Suprapubic skin (tissue), 4 donors: ENCODE measurements at places on chromosomes 2 and 18.

DNA sequence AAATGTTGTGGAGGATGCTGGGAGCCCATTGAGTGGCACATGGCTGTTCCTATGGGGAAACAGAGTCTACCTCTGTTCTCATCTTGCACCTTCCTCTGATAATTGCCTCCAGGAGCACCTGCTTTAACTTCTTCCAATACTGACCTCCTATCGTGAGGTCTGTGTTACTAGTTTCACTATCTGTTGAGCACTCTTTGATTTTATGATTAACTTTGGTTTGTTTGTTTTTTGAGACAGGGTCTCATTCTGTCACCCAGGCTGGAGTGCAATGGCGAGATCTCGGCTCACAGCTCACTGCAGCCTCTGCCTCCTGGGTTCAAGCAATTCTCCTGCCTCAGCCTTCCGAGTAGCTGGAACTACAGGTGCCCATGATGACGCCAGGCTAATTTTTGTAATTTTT, 12.1 kb upstream of the RFX8 start:
- DNase-seq: no peak

- DNase-seq: no peak
These were observed 166.5 kb downstream of the CERS6 start for GRCh38 chr2:168622559-168622958.

- no peak for DNase-seq
These were observed 42.8 kb downstream of the KLHL14 start for GRCh38 chr18:32730068-32730467.

DNA sequence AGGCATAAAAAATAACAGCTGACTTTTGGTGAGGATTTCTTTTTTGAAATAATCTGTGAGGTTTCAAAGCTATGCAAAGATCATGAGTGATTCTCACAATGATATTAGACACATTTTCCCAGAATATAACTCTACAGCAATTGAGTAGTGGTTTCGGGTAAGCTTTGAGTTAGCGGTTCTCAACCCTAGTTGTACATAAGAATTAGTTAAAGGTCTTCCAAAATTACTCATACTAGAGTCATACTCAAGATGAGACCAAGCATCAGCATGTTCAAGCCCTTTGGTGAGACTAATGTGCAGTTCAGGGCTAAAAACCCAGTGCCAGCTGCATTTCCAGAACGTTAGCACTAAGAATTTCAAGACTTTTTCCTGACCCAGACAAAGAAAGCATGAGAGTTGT, 31.1 kb downstream of the DSG4 start:
- DNase-seq: no peak

DNA sequence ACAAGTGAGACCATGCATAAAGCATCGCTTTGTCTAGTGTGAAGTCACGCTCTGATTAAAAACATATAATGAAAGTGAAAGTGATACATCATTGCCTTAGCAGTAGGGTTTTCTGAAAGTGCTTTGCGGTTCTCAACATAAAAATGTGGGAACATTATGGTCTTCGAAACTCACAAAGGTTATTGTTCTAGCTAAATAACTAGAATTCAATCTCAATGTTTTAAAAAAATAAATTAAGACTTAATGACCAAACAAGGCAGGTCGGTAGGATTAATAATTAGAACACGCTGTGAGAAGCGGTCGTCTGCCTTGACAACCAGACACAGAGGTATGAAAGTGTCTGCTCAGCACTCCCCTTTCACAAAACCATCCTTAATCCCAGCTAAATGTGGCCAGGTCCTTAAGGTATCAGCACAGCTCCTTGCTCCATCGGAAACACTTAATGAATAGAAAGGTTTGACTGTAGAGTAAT, 42.2 kb downstream of the KLHL14 start:
- DNase-seq: no peak

- DNase-seq: no peak
These were observed 215.4 kb downstream of the AFF3 start for GRCh38 chr2:99926986-99927385.

GRCh38 chr2:67260343-67261277, 136.5 kb upstream of the ETAA1 start:
- peak; percentile 68 for DNase-seq

- DNase-seq: no peak
These were observed 261.4 kb upstream of the SKOR2 start for GRCh38 chr18:47512726-47513435.

GRCh38 chr2:63663013-63663864, 74.5 kb downstream of the MDH1 start:
- no peak for DNase-seq

GRCh38 chr2:5798084-5798483, 105.9 kb downstream of the SOX11 start:
- no peak for DNase-seq

- no peak for DNase-seq
These were observed 330.0 kb upstream of the PKDCC start for GRCh38 chr2:41717839-41718238.

DNA sequence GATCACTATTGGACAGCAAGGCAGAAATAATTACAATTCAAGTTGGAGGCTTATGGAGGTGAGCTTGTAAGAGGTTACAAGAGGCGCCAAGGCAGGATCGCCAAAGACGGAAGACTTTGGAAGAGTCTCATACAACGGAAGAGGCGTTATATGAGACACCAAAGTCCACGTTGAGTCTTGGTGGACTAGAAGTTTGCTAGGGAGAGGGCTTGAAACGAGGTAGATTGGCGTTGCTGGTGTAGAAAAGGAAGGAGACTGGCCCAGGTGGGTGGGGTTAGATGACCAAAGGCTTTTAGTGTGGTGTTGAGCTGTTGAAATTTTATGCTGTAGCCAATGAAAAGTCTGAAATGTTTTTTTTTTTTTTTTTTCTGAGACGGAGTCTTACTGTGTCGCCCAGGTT, 1.4 kb downstream of the MSH2 start:
- DNase-seq: no peak

GRCh38 chr2:236835307-236836024, 250.2 kb upstream of the COPS8 start:
- DNase-seq: no peak

DNA sequence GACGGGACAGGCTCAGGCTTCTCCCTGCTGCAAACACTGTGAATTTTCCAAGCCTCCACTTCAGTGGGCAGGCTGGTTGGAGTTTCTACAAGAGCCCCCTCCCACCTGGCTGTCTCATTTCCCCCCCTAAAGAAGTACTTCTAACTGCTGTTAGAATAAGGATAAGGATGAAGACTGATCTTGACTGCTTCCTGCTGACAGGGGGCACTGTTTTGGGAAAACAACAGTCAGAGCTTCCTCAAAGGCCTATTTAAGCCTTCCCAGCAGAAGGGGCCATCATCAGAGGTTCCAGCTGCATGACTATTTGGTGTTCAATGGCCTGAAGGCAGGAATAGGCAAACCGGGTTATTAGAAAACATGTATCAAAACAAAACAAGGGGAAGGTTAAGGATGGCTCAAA, 1162.8 kb downstream of the DSC3 start:
- DNase-seq: no peak

DNA sequence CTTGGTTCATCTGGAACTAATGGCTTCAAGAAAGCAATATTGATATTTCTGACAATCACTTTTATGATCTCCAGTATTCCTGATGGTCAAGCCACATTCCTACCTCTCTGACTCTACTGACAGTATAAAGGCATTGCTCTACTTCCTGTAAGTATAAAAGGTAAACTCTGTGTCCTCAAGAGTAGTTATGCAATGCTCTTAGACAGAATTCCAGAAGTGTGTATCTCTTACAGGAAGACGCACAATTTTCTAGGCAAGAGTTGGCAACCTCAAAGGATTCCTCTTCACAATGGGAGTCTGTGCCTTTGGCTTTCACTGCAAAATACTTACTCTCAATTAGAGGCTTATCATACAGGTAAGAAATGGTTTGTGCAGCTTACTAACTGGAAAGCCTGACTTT, 100.1 kb downstream of the THADA start:
- no peak for DNase-seq

DNA sequence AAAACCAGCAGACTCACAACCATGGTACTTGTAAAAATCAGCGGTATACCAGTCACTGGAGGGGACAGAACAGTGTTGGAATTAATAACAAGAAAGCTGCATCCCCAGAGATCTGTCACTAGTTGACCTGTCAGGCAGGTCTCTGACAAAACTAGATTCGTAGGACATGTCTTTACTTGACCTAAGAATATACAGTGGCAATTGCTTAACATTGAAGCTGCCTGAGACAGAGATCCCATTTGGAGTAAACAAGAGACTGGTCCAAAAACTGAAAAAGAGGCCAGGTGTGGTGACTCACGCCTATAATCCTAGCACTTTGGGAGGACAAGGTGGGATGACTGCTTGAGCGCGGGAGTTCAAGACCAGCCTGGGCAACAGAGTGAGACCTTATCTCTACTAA, 7.2 kb upstream of the SS18 start:
- no peak for DNase-seq

- no peak for DNase-seq
These were observed 41.7 kb upstream of the PNO1 start for GRCh38 chr2:68115965-68116364.

GRCh38 chr2:219398721-219399363, 11.1 kb upstream of the DNPEP start:
- DNase-seq: peak; percentile 72

GRCh38 chr2:238239543-238239862, 335 bp downstream of the HES6 start:
- peak; percentile 77 for DNase-seq

DNA sequence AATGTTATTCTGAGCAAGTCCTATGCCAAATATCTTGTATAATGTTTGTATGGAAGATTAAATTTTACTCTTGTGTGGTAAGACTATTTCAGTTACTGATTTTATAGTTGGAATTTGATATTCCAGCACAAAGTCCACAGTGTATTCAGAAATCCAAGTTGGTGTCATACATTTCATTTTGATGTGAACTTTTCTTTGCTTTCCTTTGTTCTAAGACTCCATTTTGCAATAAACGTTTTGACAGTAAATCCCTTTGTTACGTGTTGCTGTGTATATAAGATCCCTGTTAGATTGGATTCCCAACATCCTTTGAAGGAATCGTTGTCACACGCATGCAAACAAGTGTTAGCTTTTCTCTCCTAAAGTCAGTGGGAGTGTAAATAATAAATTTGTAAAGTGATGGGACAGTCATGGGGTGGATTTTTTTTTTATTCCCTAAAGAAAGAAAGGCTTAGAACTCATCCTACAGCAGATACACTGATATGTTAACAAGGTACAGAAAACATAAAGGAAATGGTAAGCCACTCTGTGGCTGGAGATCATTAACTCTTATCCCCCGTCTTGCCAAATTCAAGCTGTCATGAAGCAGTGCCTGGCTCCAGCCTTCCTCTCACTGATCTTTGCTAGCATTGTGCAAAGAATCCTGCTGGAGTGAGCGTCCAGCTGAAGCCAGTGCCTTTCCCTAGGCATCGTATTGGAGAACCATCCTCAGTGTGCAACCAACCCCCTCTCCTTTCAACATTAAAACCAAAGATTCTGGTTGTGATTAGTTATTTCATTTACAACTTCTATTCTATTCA, 127.6 kb upstream of the CDCA7 start:
- no peak for DNase-seq

DNA sequence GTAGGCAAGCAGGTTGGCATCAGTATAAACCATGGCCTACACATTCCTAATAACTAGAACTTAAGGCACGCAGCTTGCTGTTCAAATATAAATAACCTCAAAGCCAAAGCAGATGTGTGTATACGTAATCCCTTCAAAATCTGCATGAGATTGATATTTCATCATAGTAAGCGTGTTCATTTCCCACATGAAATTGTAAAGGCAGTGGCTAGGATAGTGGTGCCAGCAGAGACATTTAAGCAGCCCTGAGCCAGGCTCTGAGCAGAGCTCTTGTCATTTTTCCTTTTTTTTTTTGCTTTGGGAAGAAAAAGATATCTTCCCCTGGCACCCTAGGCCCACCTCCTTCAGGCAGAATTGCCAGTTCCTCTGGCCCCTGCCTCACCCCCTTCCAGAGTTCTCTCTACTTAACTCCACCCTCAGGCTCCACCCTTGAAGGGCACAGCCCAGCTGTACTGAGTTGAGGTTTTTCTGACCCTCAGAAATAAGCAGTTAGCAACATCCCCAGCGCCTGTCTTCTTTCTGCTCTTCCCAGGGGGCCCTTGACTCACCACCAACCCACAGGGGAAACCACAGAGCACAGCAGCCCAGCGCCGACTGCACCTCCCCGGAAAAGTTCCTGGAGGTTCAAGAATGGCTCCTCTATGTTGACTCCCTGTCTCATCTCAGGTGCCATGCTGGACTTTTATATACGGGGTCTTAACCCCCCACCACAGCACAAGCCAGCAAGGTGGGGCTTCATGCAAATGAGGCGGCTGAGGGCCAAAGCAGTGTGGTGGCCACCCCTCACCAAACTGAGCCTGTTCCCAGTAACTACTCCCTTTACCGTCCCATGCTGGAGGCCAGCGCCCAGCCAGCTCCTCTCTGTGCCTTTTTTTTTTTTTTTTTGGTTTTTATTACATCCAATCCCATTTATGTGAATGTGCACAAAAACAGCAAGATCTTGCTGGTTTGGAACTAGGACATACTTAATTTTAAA, 84.7 kb downstream of the EHD3 start:
- DNase-seq: no peak

DNA sequence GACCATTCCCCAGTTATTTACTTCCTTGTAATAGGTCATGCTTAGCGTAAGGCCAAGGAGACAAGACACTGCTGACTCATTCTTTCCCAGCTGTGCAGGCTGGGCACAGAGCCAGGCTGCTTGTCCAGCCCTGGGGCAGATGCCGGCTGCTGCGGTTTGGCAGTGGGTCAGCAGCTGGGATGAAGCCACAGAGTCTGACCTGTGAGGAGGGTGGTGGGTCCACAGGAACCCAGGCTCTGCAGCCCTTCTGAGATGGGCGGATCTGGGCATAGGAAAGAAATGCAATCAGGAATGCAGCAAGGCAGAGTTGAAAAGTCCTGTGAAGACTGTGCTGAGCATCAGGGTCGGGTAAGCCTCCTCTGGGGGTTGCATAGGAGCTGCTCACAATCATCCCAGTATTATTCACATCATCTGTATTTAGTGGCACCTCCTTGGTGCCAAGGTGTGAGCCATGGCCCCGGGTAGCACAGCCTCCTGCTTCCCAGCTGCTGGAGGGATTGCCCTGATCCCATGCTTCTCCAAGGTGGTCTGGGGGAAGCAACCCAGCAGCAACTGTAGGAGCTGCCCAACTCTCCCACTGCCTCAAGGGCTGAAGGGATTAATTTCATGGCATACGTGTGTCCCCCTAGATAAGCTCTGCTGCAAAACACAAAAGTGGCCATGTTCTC, 139.0 kb downstream of the DDX1 start:
- peak; percentile 86 for DNase-seq

DNA sequence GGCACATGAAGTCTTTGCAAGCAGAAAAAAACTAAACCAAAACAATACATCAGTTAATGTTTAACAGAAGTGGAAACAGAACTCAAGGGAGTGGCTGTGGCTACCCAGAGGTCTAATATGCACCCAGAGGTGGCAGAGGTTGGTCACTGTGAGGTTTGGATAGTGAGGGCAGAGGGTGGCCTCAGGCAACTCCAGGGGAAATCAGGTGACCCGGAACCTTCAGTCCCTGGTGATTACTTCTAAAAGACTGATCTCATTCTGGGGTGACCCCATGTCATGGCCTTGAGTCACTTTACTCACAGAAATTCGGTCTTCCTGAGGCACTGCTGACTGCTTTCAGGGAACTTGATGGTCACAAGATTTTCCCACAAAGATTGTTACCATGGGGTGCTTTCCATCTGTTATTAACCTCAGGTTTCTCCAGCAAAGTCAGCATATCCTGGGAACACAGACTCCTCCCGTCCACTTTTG, 99.4 kb downstream of the TMEM17 start:
- DNase-seq: no peak
